ENCODE measurements at places on chromosomes 4 and X.

- DNase-seq, result no peak
These were observed 38.1 kb downstream of the RNF212 start for GRCh38 chr4:1075225-1075624.

DNA sequence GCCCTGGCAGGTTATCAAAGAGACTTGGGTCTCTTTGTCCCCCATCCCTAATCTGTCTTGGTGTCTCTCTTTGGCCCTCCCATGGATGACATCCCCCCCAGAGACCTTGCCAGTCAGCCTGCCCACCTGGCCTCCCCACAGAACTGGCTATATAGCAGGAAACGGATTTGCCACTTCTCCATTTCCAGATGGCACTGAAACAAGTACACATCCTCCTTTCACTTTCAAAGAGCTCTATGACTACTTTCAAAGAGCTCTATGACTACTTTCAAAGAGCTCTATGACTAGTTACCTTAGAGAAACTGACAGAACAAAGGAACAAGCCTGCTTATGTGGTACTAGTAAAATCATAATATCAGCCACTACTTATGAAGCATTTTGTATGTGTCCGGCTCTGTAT, 175.3 kb downstream of the MAML3 start:
- DNase-seq, result no peak

DNA sequence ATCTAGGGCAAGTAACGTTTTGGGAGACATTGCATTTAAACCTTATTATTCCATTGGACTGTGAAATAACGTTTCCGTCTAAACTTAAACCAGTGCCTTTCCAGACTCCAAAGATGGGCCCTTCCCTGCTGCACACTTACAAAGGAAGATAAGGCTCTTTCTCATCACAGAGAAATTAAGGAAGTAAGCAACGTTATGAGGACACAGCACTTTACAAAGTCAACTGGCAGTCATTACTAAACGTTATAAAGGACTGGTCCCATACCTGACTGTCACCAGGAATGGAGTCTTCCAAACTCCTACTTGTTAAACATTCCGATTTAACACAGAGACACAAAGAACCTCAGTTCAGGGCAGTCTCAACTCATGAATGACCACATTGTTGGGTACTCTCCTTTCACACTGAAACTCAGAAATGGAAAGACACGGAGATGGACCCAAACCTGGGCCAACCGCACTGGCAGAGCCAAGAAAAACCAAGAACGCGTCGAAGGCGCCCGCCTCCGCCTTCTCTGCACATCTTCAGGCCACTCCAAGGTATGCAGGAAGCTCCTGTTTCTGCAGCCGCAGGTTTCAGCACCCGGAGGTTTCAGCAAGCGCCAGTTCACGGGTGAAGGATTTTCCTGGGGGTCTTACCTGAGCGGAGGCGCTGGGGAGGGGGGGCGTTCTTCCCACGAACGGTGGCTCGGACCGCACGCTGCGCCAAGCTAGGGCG, 670 bp downstream of the PAPSS1 start:
- DNase-seq, result peak; percentile 85

GRCh38 chrX:19879735-19880378, 7.5 kb downstream of the SH3KBP1 start:
- no peak for DNase-seq

DNA sequence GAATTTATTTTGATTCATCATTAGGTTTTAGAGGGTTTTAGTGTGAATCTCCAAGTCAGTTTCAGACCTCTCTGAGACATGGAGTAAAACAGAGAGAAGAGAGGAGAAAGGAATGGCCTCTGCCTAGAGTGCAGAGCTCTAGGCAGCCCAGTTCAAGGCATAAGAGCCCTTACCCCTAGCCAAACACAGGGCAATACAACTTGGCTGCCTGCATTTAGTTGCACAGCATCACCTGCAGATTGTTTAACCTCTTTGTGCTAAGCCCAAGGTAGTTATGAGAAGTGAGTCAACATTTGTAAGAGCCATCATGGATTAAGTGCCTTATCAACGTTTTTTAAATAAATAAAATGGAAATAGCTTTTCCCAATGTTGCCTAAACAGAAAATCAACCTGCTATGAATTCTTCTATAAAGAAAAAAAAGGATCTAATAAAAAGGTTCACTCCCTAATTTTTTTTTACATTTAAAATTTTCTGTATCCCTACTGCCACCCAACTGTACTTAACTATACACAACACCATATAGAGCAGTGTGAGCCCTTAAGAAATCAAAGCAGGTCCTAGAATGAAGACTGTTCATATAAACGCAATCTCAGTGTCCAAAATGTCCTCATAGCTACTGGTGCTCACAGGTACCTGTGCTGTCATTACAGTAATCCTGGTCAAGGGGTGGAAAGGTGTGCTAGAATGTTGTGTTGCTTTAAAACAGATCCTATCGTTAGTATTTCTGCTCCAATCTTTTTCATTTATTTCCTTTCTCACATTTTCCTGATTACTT, 36.0 kb downstream of the PF4 start:
- no peak for DNase-seq

DNA sequence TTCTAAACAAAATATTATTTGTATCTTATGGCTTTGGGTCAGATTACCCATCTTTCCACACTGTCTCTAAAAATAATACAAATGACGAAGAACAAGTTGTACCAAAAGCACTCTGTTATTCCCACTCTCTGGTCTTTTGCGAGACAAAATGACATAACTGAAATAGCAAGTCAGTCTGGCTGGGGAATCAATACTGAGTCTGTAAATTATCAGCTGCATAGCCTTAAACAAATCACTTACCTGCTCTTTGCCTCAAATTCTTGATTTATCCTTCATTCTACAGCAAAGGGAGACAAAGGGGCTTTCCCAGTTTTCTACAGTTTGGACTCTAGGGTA, 40.9 kb downstream of the SOWAHB start:
- no peak for DNase-seq

GRCh38 chr4:183919141-183919540, 14.0 kb downstream of the STOX2 start:
- DNase-seq, result no peak

DNA sequence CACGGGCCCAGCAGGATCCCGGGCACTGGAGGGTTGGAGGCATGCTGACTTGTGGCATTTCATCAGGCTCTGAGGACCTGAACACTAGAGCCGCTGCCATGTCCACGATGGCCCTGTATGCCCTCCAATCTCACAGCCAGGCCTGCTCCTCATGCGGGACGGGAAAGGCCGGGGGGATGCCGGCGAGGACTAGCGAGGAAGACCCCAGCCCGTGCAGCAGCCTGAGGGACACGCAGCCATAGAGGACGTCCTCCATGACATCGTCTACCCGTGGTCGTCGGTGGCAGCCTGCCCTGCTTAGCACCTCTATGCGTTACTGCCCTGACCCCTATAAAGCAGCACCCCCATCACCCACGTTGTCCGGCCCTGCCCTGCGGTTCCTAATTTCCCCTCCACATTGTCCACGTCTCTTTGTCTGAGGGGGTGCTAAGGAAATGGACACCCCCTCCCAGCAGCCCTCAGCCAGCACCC, 32.6 kb downstream of the HMX1 start:
- DNase-seq, result peak; percentile 50

DNA sequence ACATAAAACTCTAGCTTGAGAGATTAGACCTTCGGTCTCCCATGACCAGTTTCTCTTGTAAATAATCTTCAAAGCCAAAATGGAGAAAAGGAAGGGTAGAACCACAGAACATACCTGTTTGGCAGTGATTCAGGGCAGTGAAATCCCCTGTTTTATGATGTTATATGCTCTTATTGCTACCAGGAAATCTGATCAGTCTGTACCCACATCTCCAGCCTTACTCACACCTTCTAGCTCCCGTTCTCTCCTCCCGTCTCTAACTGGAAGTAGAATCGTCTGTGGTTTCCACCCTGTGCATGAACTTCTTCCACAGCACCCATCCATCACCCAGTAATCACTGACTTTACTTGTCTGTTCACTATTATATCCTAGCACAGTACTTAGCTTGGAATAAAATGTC, 42.9 kb downstream of the NKX6-1 start:
- DNase-seq, result no peak

GRCh38 chr4:153919667-153920066, 130.8 kb upstream of the SFRP2 start:
- DNase-seq, result no peak

GRCh38 chr4:98482503-98482846, 175.9 kb downstream of the TSPAN5 start:
- no peak for DNase-seq

DNA sequence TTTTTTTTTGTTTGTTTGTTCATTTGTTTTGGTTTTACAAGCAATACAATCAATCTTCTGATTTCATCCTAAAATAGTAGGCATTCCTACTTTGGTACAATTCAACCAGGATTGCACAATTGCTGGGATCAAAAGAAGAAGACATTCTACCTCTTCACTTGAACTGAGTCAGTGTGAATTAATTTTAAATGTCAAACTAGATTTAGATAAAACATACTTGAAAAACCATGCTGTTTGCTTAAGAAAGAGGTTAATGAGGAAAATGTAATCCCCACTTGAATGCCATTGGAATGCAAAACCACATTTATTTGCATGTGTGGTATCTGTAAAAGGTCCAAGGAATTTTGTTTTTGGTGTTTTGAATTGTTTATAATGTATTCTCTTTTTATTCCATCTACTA, 40.5 kb downstream of the HAND2 start:
- DNase-seq, result no peak

DNA sequence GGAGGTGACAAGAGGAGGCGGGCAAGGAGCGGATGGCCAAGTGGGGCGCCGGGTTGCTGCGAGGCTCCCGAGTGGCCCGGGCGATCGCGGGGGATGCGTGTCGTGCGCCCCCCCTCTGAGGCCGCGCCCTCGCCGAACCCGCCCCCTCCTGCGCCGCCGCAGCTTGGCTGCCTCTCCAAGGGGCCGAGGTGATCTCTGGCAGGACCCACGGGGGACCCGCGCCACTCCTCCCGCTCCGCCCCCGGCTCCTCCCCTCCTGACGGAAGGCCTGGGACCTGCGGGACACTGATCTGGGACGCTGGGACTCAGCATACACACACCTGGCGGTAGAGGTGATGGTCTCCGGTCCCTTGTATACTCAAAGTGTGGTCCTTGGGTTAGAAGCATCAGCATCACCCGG, 21.9 kb upstream of the FAM47C start:
- DNase-seq, result peak; percentile 60

- no peak for DNase-seq
These were observed 359 bp upstream of the GAB3 start for GRCh38 chrX:154751203-154751668.

- no peak for DNase-seq
These were observed 8.3 kb upstream of the PF4V1 start for GRCh38 chr4:73844806-73845205.

DNA sequence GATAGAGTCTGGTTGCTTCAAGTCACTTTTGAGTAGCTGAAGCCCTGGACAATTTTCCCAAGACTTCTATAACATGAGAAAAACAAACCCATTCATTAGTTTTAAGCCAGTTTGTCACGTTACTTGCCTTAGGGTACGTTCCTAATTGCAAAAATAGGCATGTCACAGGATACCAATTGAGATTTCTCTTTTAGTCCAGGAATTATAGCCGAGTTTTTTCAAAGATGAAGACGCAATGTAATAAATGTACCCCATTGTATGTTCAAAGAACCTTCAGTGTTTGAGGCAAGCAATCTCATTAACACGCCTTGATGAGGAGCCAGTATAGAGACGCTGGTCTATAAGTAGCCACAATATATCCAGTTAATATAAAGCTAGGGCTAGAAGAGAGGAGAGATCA, 534.2 kb downstream of the INPP4B start:
- no peak for DNase-seq

DNA sequence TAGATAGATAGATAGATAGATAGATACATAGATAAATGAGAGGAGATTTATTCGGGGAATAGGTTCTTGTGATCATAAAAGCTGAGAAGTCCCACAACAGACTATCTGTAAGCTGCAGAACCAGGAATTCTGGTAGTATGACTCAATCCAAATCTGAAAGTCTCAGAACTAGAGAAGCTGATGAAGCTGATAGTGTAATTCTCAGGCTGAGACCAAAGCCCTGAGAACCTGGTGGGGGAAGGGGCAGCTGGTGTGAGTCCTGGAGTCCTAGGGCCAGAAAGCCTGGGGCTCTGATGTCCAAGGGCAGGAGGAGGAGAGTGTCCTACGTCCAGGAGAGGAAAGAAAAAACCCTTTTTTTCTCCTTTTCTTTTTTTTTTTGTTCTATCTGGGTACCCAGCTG, 8.0 kb upstream of the BANK1 start:
- peak; percentile 78 for DNase-seq

- DNase-seq, result no peak
These were observed 39.5 kb downstream of the PCYT1B start for GRCh38 chrX:24607616-24608015.

DNA sequence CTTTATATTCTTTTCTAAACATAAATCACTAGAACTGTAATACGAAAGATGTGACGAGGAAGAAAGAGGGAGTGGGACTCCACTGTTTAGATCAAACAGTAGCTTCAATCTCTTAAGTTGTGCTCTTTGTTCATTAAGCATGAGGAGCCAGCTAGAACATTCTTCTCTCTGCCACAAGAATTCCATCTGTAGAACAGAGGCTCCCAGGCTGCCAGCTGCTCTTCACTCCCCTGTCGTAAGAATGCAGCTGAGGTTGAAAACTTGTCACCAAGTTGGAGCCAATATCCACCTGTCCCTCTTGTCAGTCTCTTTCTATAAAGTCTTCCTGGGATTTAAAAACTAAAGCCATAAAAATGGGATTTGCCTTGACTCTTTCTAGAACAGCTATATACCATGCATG, 65.0 kb upstream of the SEC24B start:
- DNase-seq, result peak; percentile 62

GRCh38 chr4:122922877-122923511, 597 bp upstream of the NUDT6 start:
- DNase-seq, result peak; percentile 93

GRCh38 chr4:95541889-95542607, 6.7 kb downstream of the UNC5C start:
- no peak for DNase-seq

DNA sequence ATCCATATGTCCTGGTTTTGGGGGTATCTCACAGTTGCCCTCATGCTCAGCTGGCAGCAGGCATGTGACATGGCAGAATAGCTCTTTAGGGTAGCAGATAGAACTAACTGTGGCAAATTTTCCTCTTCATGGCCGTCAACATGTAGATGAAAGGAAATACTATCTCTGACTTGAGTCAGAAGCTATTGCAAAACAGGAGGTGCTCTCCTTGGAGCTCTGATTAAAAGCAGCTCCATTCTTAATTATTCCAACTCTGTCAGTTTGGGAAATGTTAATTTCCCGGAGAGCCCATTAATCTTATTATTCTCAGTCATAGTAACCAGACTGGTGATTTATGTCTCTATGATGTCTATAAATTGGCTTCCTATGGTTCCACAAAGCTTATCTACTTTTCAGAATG, 18.2 kb downstream of the IL13RA1 start:
- DNase-seq, result no peak

DNA sequence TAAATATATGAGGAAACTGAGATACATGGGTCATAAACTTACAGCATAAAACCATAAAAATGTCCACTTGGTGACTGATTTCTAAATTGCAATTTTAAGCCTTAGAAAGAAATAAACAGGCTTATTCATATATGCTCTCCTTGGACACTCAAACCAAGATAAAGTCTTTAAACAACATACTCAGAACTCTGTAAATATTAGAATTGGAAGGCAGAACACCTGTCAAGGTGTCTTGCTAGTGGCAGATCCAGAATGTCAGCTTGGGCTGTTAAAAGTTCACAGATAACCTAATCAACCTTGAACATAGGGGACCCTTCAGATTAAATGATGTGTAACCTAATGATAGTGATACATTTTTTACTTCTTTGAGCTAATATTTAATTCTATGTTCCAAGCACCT, 208.1 kb upstream of the ARSJ start:
- DNase-seq, result no peak

GRCh38 chr4:107006218-107006617, 29.9 kb downstream of the DKK2 start:
- no peak for DNase-seq

- DNase-seq, result no peak
These were observed 41.9 kb downstream of the PLS3 start for GRCh38 chrX:115602729-115603389.

All from islet precursor cell (in vitro differentiated cells).